ENCODE measurements at places on chromosomes 7 and 10.

DNA sequence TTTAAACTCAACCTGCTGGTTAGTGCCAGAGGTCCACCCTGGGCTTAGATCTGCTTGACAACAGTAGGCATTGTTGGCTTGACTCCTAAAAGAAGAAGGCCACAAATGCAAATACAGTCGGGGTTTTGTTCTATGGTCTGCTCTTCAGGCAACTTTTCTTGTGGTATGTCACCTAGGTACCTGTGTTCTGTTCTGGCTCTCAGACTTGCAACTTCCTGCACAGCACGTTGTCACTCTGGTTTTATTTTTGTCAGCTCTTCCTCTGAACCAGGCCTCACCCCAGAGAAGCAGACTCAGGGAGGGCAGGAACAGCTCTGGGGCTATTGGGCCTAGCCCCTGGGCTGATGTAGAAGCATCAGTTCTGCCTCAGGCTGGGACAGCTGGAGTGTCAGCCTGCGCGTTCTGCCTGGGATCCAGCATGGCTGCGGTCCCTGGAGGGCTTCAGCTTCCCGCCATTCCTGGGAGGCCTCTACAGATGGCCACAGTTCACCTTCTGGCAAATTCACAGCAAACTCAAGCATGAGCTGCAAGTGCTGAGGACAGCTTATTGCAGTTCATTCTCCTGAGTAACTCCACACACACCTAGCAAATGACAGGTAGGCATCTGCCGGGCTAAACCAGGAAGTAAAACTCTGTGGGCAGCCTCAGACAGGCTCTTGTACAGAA lies 11.0 kb upstream of the PDCD4 start:
- DNase-seq: no peak

DNA sequence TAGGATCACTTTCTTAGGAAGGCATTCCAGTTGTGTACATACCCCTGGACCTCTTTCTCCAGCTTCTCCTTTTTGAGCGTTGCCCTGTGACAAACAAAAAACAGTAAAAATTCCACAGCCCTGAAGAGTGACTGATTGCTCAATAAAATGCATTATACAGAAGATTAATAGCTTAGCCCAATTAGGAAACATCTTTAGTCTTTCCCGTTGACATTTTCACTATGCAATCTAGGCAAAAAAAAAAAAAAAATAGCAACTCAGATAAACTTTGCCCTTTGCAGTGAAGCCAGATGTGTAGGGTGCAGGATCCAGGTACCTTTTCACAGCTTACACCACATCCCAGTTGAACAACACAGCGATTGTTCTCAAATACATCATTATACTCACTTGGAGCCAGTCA lies 17.9 kb downstream of the COL28A1 start:
- no peak for DNase-seq

DNA sequence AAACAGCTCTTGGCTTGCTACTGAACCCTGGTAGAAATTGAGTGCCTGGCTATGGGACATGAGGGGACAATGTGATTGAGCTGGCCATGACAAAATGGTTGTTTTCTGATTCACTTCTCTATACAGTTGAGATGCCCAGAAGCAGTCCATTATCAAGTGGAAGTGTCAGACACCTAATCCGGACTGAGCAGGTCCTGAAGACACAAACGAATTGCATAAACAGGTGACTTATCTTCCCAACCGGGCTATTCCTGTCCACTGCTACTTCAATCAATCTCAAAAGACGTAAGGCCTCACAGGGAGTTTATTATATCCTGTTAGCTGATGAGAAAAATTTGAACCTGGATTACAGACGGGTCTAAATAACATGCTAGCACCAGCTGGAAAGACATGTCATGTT lies 105.5 kb upstream of the WAC start:
- DNase-seq: no peak

- no peak for DNase-seq
Observed at GRCh38 chr7:27359181-27360125, 116.9 kb downstream of the EVX1 start.

DNA sequence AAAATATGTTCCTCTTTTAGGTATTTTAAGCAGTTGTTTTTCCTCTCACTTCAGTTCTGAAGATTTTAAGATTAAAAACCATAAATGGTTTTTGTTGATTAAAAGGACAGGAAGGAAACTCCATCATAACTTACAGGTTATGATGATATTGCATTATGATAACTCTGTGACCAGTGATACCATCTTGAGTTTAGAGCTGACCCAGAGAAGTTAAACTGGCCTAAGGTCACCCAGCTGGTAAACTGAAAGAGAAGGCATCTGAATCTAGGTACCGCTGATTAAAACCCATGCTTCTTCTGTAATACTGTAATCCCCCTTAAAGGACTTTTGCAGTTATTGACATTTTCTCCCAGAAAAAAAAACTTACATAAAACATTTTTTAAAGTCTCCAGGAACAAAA lies 29.6 kb downstream of the LOXL4 start:
- DNase-seq: no peak

- no peak for DNase-seq
Observed at GRCh38 chr10:49614242-49615198, 683 bp downstream of the CHAT start.

GRCh38 chr7:98162758-98163157 lies 48.5 kb upstream of the BHLHA15 start:
- no peak for DNase-seq

GRCh38 chr10:4053940-4054339 lies 268.9 kb upstream of the KLF6 start:
- DNase-seq: no peak

DNA sequence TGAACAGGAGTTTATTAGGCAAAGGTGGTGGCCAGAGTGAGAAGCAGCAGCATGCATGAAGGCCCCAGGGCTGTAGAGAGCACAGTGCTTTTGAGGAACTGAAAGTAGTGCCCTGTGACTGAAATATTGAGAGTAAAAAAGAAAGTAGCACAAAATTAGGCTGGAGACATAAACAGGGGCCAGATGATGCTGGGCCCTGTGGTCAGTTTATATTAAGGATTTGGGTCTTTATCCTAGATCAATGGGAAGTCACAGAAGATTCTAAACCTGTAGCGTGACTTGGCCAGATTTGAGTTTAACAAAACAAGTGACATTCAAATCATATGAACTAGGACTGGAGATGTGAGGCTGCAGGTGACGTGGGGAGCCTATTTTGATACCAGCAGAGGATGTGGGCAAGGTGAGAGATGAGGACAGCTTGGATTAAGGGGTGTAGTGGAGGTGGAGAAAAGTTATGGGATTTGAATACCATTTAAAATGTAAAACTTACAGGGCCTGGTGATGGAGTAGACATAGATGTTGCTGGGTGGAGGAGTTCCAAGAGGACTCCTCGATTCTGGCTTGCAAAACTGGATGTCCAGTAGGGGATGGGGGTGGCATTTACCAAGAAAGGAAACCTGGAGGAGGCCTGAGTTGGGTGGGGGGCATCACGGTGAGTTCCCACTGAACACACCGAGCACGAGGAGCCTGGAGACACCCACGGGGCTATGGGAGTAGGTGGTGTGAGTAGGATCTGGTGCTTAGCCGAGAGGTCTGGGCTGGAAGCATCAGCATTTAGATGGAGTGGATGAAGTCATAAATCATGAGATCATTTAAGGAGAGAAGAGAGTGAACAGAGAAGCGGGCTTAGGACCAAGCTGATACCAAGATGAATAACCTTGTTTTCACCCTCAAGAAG lies 52.8 kb downstream of the HHEX start:
- no peak for DNase-seq

- no peak for DNase-seq
Observed at GRCh38 chr10:17473228-17473950, 19.0 kb upstream of the ST8SIA6 start.

GRCh38 chr10:50260791-50261281 lies 9.5 kb upstream of the ASAH2 start:
- DNase-seq: no peak

- DNase-seq: no peak
Observed at GRCh38 chr7:70068531-70068930, 470.3 kb downstream of the AUTS2 start.

DNA sequence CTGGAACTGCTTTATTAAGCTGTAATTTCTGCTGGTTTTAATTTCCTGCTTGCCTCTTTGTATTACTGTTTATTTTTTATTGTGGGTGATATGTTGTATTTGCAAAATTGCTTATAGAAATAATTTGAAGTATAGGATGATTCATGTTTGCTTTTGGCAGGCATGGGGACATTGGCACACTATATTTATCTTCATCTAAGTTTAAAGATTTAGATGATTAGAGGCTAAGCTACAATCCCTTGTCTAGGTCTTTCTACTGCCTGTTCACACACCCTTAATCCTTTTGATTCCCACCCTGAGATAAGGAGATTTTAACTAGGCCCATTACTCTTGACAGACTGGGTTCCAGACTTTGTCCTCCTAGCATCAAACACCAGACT lies 182.8 kb upstream of the KAT6B start:
- DNase-seq: no peak

DNA sequence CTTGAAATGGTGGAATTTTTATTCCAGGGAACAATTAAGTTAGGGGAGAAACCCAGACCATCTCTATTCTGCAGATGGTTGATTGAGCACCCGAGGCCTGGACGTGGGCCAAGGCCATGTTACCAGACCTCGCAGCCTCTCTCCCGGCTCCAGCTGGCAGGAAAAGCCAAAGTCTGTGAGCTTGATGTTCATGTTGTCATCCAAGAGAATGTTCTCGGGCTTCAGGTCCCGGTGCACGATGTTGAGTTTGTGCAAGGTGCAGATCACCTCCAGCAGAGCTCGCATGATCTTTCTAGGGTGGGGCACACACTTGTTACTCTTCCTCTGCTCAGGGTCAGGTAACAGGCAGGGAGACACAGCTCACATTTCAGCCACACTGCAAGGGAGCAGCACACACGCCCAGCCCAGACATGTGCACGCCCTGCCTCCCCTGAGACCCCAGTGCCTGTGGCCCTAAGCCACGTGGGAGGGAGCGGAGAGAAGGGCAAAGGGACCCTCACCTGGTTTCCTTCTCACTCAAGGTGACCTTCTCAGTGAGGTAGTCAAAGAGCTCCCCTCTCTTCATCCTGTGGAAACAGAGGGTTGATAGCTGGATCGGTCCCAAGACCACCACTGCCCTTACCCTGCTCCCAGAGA lies 9.5 kb downstream of the PHKG1 start:
- DNase-seq: no peak

- peak; percentile 14 for DNase-seq
Observed at GRCh38 chr7:108497082-108497725, 28.7 kb downstream of the PNPLA8 start.

- no peak for DNase-seq
Observed at GRCh38 chr7:138325434-138325833, 134.6 kb upstream of the TRIM24 start.

GRCh38 chr10:14325325-14325955 lies 5.3 kb downstream of the FRMD4A start:
- no peak for DNase-seq

DNA sequence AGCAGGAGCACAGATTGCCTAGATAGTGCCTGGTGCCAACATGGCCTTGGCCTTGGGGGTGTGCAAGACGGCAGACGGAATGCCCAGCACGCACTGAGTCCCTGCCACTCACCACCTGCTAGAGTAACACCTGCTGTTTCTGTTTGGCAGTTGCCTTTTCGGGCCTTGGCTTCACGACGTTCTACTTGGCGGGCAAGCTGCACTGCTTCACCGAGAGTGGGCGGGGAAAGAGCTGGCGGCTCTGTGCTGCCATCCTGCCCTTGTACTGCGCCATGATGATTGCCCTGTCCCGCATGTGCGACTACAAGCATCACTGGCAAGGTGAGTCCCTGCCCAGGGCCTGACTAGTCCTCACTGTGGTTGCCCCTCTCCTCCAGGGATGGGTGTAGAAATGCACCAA lies 118.0 kb downstream of the PLPP4 start:
- no peak for DNase-seq

Data from SW 1271 (cell line).